Lung (tissue), 17 donors: ENCODE measurements at places on chromosomes 7 and 10.

DNA sequence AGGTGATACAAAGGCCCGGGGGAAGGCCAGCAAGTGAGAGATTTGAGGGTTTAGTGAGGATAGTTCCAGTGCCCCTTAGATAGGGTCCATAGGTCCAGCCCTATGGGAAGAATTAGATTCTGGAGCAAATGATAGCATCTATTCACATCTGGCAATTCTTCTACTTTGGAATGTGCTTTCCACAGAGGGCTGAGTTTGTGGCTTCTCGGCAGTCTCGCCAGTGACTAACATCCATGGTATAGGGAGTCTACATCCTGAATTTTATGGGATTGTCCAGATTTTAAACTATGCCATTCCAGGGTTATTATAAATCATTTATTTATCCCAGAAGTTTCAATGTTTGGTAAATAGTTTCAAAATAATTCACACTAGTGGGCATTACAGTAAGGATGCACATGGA, 207.3 kb upstream of the ADO start:
- DNase-seq: no peak

DNA sequence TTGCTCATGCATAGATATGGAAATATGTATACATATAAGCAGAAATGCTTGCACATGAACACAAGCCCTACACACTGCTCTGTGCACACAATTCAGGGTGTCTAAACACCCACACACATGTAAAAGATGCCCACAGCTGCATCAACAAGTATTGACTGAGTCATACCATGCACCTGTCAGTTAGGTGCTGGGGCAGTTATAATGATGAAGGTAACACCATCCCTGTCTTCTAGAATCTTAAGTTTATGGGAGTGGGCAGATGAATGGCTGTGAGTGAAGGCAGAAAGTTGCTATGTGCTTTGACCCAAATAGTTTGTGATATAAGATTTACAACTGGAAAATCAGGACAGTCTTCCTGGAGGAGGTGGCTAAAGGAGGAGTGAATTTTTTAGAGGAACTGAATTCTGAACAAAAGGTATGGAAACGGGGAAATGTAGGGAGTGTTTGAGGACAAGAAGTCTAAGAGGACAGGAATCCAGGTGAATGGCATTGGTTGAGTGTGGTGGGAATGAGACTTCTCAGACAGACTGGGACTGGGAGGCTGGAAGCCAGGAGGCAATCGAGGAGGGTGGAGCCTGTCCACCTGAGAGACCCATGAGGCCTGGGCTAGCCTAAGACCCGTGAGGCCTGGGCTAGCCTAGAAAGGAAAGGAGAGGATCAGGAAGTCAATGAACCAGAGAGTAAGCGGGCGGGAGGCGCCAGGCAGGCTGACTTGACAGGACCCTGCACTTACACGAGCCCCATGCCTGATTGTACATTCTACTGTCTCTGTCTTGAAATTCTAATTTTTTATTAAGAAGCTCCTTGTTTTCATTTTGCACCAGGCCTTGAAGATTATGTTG, 20.7 kb downstream of the POLL start:
- no peak for DNase-seq

- peak; percentile 92 for DNase-seq
Observed at GRCh38 chr7:25259487-25260243, 31.4 kb upstream of the NPVF start.

- no peak for DNase-seq
Observed at GRCh38 chr10:17222329-17222728, 5.7 kb upstream of the VIM start.

GRCh38 chr7:142847353-142847752, 7.5 kb upstream of the EPHB6 start:
- DNase-seq: no peak

- DNase-seq: peak; percentile 51
Observed at GRCh38 chr10:86376852-86377796, 10.5 kb upstream of the GRID1 start.
